ENCODE measurements at places on chromosomes 12 and 14.

- DNase-seq, result peak; percentile 70
These were observed 466 bp downstream of the KICS2 start for GRCh38 chr12:64221651-64222008.

DNA sequence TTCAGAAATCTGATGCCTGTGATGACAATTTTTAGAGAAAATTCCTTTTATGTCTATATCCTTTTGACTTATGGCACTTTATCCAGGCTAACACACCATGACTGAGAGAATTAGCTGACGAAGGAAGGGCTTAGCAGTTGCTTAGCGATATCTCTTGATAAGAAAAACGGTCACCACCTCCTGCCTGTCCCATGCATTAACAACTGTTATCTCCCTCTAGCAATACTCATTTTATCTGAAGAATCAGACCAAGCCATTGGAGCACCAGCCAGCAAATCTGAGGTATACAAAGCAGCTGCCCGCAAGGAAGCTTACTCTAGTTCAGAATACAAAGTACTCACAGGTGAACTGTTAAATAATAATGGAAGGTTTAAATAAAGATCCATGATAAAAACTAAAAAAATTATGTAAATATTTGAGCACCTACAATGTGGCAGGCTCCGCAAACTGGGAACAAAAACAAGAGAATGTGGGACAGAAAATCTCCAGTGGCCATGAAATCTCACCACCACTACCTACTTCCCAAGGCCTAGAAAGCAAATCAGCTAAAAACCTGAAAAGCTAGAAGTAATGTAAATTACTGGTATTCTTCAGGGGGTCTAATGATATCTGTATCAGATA, 24.3 kb downstream of the PPM1H start:
- no peak for DNase-seq

DNA sequence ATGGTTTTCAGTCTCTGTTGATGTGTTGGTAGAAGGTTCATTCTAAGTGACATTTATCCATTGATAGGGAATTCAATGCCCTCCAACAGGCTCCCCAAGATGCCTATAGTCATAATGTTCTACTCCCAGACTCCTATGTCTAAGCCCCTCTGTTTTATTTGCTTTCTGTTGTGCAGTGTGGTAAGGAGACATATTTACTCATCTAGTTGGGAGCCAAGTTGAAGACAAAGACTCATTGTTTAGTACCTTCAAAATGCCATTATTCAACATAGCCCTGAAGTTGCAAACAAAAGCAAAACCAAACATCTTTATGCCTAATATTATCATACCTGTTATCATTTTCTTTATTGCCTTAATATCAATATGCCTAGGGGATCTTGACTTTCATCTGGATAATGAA, 302.1 kb downstream of the RMST start:
- no peak for DNase-seq

DNA sequence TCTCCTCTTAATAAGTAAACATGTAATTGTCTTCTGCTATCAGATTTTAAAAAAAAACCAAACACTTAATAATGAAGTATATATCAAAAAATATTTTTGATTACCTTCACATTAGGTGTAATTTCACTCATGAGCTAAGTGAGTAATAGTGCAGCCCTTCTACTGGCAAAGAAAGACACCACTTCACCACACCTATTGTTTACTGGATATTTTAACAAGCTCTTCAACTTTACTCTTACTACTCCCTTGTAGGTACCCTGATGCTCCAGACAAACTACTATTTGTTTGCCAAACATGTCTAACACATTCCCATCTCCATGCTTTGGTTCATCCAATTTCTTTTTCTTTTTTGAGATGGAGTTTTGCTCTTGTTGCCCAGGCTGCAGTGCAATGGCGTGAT, 36.9 kb upstream of the WDR89 start:
- no peak for DNase-seq

GRCh38 chr12:45779936-45780335, 50.4 kb downstream of the ARID2 start:
- DNase-seq, result no peak
